ENCODE measurements at places on chromosomes 7 and 10.
A peak's percentile ranks its signal among the peaks of the same experiment; 100 is the strongest.

DNA sequence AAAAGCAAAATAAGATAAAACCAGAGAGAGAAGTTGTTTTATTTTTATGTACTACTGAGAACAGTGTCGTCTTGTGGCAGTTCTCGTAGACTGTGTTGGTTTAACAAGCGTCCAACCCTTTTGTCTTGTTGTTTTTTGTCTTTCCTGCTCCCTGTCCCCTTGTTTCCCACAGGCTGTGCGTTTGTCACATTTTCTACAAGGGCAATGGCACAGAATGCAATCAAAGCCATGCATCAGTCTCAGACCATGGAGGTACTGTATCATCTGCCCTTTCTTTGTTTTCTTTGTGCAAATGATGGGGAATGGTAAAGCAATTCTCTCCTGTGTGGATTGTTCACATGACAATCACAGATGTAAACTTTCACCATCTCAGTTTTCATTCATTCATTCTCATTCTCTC lies 248.8 kb downstream of the CELF2 start:
- DNase-seq, result no peak

- DNase-seq, result no peak
These were observed 352.2 kb downstream of the PRPF18 start for GRCh38 chr10:13938950-13939349.

- no peak for DNase-seq
These were observed 9.1 kb downstream of the LOXL4 start for GRCh38 chr10:98258683-98259454.

GRCh38 chr7:28762651-28763050 lies 195.5 kb downstream of the TRIL start:
- no peak for DNase-seq

GRCh38 chr7:117791877-117792780 lies 81.1 kb downstream of the CTTNBP2 start:
- DNase-seq, result no peak

GRCh38 chr7:13016036-13016581 lies 328.7 kb downstream of the ARL4A start:
- no peak for DNase-seq

DNA sequence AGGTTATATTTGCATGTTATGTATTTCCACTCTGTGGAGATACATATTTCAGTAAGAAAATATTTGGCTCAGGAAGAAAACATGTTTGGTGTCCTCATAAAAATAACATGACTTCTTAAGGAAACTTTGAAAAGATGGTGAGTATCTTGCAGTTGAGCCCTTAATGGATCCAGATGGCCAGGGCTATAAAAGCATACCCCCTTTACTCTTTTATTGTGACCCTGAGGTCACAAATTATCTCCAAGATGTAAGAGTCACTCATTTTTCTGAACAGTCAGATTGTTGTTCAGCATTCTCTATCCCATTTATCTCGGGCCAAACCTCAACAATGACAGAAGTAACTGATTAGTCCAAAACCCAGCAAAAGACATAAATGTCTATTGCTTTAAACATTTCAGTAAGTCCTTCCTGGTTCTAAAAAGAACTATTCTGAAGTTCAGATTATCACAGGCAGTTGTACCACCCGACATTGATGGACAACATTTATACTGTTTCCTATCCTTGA lies 539.4 kb downstream of the PARD3 start:
- no peak for DNase-seq

GRCh38 chr10:76523246-76523645 lies 1091.8 kb downstream of the LRMDA start:
- DNase-seq, result no peak

DNA sequence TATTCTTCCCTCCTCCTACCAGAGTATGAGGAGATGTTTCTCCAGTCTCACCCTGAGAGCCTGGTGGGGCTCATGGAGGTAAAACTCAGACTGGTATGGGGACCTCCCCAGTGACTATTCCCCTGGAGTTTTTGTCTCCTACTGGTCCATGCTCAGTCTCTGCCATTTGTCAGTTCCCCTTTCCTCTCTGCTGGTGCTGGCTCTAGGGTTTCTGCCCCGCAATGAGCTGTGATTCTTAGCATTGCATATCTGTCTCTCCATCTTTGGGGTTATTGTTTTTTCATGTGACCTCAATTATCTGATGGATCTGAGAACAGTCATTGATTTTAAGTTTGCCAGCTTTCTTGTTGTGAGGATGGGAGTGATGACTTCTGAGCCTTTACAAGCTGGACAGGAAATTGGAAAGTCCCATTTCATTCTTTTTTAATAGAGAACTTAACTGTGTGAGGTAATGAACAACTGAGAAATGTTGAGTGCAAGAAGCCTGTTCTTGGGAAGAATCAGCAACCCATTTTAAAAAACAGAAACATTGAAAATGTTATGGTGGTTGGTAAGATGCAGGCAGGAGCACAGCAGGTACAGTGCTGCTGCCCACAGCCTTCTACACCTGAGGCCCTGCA lies 26.9 kb downstream of the NACAD start:
- DNase-seq, result no peak

DNA sequence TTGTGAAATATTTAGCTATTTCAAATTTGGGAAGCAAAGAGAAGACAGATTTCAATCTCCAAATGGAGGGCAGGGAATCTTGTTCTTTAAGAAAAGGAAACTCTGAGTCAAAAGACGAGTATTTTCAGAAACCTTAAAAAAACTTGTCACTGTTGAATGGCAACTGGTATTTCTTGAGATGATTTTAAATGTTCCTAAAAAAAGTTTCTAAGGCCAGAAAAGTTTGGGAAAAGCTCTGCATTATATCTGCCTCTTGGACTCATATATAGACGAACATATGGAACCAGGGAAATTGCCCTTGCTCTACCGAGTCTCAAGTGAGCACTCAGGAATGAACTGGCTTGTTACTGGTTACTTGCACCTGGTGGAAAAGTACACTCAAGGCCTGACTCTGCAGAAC lies 69.5 kb downstream of the ADAM22 start:
- DNase-seq, result no peak

DNA sequence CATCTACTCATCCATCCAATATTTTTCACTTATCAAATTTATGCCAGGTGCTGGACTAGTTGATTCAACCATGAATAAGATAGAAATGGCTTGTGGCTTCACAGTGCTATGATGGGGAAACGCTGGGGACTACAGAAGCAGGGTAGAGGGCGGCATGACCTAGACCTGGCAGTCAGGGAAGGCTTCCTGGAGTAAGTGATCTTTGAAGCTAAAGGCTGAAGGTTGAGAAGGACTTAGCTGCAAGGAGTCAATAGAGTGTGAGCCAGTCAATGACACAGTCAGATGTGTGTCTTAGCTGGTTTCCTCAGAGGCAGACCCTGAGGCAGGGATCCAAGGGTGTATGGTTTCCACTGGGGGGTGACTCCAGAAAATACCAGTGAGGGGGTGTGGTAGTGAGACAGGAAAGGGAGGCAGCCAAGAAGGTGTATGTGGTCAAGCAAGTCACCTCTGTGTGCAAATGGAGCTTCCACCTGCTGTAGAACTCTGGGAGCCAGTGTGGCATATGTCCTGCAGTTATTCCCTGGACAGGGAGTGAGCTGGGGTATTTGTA lies 10.3 kb downstream of the PRF1 start:
- no peak for DNase-seq

- no peak for DNase-seq
These were observed 32.1 kb downstream of the ZNF783 start for GRCh38 chr7:149293946-149294633.

DNA sequence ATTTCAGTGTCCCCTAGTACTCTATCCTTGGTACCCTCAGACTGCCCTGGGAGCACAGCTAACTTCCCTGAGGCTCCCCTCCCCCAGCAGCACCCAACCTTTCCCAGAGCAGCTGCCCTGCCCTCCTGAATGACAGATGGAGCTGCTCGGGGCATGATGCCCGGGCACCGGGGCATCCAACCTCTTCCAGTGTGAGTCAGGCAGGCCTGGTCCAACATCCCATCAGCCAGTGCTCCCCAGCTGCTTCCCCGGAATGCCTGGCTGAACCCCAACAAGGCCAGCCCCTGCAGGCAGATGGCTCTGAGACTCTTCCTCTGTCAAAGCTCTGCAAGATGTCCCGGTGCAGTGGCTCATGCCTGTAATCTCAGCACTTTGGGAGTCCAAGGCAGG lies 11.9 kb upstream of the TSPAN15 start:
- no peak for DNase-seq

GRCh38 chr10:77989081-77989724 lies 40.1 kb downstream of the POLR3A start:
- no peak for DNase-seq

DNA sequence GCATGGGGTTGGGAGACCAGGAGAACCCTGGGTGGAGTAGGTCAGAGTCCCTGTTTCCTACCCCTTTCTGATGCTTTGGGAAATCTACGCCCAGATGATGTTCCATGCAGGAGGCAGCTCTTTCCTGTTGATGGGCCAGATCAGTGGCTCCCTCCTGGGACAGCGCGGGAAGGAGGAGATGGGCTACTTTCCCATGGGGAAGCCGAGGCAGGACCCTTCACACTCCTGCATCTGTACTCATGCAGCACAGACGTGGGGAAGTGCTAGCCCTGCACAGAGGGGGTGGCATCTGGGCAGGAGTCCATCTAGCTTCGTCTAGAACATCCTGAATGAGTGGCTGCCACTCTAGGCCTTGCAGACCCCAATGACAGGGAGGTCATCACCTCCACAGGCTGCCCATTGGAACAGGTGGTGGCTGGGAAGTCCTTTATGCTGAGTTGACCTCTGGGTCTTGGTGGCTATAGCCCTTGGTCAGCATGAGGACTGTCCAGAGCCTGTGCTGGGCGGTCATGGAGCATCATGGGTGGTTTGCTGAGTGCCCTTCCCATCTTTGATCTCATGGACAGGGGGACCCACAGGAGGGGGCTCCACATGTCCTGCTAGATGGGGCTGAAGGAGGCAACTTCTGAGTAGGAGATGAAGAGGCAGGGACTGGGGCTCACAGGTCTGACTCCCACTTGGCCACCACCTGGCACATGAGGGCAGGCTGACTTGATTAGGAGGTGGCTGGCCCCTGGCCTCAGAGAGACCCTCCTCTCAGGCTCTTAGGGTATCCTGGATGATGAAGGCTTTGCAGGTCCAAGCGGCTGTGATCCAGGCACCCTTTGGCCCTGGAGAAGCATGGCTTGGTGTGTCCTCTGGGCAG lies 24.6 kb downstream of the RAMP3 start:
- DNase-seq, result peak; percentile 21

GRCh38 chr10:34732926-34733325 lies 82.2 kb downstream of the PARD3 start:
- DNase-seq, result no peak

DNA sequence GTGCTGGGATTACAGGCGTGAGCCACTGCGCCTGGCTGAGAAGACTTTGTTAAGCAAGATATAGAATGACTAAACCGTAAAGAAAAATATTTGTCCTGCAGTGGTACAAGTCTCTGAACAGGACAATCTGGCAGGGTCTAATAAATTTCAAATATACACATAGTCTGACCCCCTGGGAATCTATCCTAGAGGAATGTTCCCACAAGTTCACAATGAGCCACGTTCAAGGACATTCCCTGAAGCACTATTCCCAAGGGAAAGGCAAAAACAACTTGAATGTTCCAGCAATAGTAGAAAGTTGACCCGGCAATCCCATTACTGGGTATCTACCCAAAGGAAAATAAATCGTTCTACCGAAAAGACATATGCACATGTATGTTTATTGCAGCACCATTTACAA lies 82.0 kb downstream of the HIP1 start:
- DNase-seq, result no peak

GRCh38 chr7:35780070-35780469 lies 20.8 kb upstream of the SEPTIN7 start:
- DNase-seq, result no peak

All from activated T-cell treated with anti-CD3 and anti-CD28 coated beads, Interleukin-2, amount 50 U/mL, for 24 hours (primary cell).